ENCODE measurements at places on chromosomes 2 and 18.

DNA sequence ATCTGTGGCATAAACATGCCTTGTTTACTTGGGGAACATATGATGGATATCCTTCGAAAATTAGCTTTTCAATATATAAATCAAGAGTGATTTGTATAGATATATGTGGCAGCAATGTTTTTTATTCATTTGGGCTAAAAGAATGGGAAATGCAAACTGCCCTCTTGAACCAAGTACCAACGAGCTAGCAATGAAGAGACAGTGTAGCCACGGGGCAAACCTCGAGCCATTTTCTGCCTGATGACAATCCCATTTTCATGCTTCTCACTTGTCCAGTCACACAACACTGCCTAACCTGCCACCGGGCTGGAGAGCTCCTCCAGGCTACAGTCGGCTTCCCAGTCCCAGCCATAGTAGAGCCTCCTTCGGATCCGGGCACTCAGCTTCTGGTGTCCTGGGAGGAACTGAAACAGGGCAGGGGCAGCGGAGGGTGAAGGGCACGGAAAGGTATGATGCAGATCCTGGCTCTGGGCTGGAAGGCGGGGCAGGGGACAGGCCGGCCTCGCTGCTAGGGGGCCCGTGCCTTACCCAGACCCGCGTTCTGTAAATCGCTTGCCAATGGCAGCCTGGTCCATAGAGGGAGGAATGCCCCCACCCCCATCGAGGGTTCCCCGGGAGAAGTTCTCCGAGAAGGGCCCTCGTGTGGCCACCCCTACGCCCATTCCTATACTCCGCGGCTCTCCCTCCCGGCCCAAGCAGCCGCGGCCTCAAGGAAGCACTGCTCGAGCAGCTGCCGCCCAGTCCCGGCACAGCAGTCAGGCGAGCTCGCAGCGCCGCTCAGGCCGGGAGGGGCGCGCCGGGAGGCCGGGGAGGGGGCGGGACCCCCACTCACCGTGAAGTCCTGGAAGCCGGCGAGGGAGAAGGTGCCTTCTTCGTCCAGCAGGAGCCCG, 552 bp downstream of the CNPPD1 start:
- no peak for DNase-seq

- DNase-seq: no peak
These were observed 74.5 kb downstream of the PIEZO2 start for GRCh38 chr18:11074889-11075288.

- no peak for DNase-seq
These were observed 19.2 kb upstream of the GNAL start for GRCh38 chr18:11669948-11670275.

DNA sequence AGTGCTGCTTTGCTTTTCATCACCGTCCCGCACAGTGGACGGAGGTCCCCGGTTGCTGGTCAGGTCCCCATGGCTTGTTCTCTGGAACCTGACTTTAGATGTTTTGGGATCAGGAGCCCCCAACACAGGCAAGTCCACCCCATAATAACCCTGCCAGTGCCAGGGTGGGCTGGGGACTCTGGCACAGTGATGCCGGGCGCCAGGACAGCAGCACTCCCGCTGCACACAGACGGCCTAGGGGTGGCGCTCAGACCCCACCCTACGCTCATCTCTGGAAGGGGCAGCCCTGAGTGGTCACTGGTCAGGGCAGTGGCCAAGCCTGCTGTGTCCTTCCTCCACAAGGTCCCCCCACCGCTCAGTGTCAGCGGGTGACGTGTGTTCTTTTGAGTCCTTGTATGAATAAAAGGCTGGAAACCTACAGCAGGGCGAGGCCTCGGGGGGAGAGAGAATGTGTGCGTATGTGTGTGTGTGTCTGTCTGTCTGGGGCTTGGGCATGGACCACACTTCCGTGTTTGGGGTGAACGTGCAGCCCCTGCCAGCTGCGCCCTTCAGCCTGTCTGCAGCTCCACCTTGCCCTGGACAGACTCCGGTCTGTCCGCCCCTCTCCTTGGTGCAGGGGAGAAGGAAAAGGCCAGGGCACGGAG, 32.3 kb downstream of the GPC1 start:
- no peak for DNase-seq

GRCh38 chr18:74928194-74928968, 280.6 kb downstream of the PTGR3 start:
- no peak for DNase-seq

DNA sequence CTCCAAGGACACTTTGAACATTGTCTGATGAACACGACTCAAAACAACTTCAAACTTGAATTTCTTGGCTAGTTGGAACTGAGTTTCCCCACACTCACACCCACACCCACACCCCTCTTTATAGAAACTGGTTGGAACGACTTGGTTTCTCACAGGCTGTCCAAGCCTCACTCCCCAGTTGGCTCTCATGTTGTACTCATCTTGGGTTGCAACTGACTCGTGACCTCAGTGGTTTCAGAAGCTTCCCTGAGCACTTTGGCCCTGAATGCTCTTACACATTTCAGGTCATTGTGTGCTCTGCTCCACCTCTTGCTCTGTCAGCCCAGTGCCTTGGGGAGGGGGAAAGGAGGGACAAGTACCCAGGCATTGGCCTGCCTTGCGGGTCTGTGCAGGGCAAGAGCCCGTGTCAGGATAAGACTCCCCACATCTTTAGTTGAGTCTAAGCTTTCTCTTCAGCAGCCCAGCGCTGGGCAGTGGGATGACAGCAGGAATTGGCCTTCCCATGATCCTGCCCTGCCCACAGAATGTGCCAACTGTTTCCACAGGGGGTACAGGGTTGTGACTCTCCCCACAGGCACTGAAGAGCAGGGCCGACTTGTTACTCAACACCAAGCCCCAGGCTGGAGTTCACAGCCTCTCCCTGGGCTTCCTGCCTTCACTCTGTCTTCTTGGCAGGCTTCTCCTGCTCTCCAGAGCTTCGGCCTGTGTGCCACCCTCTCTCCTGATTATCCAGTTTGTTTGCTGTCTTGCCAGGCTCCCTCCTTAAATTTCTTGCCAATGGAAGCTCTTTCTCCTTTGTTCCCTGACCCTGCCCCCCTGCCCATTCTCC, 104.6 kb downstream of the RTN4 start:
- no peak for DNase-seq

DNA sequence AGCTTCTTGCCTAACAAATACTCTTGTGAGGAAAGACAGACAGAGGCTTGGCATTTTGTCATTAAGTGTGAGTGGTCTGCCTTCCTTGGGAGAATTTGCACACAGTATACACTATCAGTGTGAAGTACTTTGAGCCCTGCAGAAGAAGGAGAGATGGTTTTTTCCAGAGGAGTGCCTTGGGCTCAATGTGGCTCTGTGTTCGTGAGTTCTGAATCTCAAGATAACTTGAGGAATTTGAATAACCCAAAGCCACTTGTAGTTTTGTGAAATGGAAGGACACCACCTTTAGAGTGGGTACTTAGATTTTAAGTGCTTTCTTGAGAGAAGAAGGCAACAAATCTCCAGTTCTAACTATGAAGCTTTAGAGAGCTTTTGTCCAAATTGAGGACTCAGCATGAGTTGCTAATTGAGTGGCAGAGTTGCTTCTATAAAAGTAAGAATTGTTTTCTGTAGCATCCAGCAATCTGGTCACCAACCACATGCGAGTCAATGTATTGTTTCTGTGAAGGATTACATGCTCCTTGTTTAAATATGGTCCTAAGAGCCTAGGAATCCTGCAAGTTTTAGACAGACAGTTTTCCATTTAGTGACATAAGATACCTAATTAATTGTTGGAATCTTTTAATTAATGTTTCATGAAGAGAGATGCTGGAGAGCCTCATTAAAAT, 68.3 kb downstream of the BABAM2 start:
- no peak for DNase-seq

GRCh38 chr2:112884869-112885505, 26.0 kb upstream of the IL37 start:
- no peak for DNase-seq

GRCh38 chr2:105400138-105400540, 1.3 kb upstream of the FHL2 start:
- no peak for DNase-seq

- no peak for DNase-seq
These were observed 42.4 kb downstream of the THADA start for GRCh38 chr2:43553341-43553855.

DNA sequence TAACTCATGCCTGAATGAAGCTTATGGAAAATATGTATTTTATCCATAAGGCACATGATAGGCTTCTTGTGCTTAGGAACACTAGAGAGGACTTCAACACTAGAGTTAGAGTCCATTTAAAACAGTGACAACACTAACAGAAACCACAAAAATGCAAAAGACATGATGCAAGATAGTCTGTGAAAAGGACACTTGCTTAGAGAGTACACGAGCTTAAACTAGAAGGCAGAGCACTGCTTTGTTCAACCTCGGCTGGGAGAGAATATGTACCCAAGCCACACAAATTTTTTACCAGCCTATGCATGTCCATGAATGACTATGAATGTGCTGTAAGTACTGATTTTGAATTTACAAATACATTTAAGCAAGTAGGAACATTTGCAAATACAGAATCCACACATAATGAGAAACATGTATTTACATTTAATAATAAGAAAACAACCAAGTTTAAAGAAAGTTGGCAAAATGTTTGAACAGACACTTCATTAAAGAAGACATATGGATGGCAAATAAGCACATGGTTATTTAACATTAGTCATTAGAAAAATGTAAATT, 130.6 kb downstream of the SPOPL start:
- DNase-seq: peak; percentile 7

GRCh38 chr2:1360557-1361250, 52.6 kb upstream of the TPO start:
- no peak for DNase-seq

GRCh38 chr2:119426801-119427395, 4.8 kb upstream of the TMEM37 start:
- no peak for DNase-seq

- no peak for DNase-seq
These were observed 7.8 kb downstream of the ANTXR1 start for GRCh38 chr2:69020496-69021426.

GRCh38 chr18:25832001-25832604, 258.3 kb downstream of the SS18 start:
- no peak for DNase-seq

DNA sequence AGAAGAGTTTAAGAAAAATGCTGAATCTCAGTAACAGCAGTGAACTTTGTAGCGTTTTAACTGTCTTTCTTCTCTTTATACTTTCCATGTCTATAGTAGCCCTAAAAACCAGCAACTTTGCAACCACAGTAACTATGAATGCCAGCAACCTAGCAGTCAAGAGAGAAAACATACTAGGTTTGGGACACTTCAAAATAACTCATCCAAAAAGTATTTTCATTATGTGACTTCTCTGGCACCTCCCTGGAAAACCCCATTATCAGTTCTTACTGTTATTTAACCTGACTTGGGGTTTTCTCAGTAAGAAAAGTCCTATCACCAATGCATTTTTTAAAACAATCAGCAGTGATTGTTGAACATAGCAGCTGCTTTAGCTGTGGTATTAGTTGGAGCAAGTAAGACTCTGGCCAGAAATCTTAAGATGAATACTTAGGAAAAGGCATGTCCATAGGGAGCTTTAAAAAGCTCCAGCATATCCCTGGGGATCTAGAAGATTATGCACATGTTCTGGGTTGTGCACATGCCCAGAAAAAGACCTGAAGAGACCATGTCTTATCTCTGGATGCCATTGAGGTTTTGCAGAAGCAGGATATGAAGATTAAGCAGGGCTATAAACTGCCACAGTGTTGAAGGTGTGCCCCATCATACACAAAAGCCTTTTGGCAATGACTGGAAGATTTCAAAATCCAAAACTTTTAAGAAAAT, 411.3 kb downstream of the CMPK2 start:
- no peak for DNase-seq
